Activated CD4-positive, alpha-beta T cell treated with anti-CD3 and anti-CD28 coated beads, Interleukin-2, Interleukin-6, amounts not matched to agents 100 ng/mL and 50 ng/mL, durations not matched to agents 16 hours and 8 hours (primary cell): ENCODE measurements at places on chromosomes 5 and 9.
A peak's percentile ranks its signal among the peaks of the same experiment; 100 is the strongest.

GRCh38 chr9:113313261-113313660 lies 10.1 kb upstream of the RNF183 start:
- no peak for DNase-seq

GRCh38 chr9:13568841-13569601 lies 289.5 kb upstream of the MPDZ start:
- no peak for DNase-seq

GRCh38 chr5:178438796-178439195 lies 151.4 kb downstream of the COL23A1 start:
- DNase-seq, result no peak

GRCh38 chr5:142475102-142475513 lies 150.3 kb upstream of the SPRY4 start:
- no peak for DNase-seq

DNA sequence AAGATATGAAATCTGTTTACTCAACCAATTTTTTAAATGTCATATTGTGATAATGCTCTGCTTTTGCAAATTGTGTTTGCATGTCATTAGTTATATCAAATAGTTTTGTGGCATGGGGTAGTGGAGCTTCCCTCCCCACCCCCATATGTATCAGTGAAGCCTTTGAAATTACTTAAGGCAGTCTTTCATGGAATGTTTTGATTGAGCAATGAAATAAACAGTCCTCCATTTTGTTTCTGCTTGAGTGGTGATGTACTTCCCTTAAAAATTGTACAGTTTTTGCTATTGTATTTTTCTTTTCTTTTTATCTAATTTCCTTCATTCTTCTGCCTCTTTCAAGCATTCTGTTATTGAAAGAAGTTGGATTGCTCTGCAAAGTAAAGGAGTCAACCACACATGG lies 3.5 kb downstream of the SOWAHA start:
- DNase-seq, result no peak

DNA sequence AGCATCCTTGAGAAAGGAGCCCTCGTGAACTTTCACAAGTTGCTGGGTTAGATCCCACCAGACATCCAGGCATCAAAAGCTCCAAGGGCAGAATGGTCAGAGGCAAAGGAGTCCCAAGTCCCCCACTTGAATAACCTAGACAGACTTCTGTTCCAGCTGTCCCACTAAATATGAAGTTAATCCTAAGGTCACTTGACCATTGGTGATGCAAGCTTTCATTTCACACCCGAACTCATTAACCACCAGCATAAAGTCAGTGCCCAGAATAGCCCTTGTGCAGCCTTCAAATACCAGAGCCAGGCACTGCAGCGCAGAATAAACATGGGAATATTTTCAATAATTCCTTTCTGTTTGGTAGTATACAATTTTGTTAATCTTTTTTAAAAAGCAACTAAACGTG lies 28.9 kb downstream of the OXCT1 start:
- DNase-seq, result no peak

DNA sequence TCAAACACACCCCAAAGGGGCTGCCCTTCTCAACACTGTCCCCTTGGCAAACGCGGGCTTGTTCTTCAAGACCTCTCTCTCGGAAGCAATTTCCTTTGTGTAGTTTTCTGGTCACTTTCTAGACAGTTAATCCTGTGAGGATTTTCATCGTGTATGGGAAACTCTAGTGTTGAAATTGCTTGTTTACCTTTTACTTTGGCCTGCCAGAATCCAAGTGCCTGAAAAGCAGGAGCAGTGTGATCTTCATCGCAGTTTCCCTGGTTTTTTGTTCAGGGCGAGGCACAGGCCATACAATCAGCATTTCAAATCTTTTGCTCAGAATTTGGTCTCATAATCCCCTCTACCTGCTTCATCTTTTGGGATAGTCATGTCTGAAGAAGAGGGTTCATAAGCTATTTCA lies 115.7 kb upstream of the C9orf72 start:
- no peak for DNase-seq

DNA sequence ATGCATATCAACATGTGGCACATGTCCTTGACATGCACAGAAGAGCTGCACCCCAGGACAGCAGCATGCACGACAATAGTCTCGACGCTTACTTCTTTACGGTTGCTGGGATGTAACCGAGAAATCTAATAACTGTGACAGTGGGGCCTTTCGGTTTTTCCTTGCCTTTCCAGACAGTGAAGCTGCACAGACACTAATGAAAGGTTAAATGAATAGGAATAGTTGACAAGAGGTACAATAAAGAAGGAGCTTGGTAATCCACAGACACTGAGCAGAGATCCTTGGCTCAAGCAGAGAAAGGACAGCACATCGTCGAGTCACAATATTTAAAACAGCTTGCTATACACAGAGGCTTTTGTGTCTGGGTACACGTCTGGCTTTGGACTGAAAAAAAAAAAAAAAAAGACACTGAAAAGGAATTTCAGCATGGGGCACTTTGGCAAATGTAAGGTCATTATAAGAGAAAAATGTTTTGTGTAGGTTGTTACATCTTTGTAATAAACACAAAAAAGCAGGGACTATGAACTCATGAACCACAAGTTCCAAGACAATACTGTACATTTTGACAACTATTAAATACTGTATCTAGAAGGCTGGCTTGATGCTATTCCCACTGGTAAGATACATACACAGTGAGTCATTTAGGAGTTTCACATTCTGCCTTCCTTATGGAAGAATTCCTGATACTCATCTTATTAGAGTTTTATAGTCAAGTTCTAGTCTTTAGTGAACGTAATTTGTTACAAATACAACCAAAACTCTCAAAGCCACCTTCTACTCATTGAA lies 5.6 kb downstream of the BNC2 start:
- DNase-seq, result no peak

DNA sequence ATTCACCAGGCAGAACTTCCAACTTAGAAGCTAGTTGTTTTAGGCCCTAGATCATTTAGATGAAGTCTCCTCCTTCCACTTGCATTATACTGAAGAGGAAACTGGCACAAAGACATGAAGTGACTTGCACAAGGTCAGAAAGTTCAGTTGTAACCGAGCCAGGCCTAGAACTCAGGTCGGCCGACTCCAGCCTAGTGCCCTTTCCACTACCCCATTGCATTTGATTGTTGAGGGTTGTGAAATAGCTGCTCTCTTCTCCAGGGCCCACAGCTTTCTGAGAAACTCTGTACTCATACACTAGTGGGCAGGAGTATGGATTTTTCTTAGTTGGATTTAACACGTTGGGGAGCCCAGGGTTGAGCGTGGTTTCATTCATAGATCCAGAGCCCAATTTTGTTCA lies 5.6 kb downstream of the ZNF462 start:
- DNase-seq, result no peak

- DNase-seq, result no peak
Measured at GRCh38 chr5:156515121-156515520, 188.2 kb downstream of the SGCD start.

DNA sequence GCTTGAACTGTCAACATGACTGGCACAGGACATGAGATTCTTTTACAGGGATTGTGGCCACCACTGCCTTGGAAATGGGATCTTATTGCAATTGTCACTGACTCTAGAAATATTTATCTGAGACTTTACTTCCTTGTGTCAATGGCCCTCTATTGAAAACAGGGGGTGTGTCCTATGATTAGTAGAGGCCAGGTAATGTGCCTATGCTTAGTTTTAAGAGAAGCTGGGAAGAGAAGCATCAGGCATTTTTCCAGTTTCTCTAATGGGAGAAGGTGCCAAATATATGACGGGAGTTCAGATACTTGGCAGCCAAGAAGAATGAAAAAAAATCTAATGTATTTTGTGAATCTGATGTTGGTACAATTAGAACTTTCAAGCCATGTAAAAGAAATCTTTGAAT lies 73.9 kb upstream of the VCAN start:
- DNase-seq, result no peak

DNA sequence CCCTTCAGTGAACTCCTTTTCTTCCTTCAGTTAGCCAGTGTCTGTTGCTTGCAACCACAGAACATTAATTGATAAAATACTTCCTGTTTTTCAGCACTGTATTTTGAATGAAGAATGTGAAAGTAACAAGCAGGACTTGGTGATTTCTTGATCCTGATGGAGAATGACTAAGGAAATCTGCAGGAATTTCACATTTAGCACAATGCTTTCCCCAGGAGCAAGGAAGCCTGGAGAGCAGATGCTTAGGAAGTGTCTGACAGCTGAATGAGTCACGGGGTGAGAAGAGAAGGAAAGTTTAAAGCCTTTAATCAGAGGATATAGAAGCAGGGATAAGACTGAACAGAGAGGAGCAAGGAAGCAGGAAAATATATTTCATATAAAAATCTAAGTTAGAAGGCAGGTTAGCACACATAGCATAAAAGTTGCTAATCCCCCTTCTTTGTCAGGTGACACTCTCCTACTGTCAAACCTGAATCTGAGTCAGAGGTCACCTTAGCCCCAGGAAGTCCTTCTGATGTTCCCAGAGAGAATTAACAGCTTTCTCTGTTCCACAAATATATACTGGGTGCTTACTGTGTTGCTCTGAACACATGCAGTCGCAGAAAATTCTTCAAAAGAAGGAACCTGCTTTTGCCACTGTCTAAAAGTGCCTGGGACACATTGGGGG lies 59.7 kb downstream of the GNA14 start:
- DNase-seq, result no peak

- DNase-seq, result peak; percentile 12
Measured at GRCh38 chr5:43161244-43161643, 30.8 kb upstream of the NIM1K start.

DNA sequence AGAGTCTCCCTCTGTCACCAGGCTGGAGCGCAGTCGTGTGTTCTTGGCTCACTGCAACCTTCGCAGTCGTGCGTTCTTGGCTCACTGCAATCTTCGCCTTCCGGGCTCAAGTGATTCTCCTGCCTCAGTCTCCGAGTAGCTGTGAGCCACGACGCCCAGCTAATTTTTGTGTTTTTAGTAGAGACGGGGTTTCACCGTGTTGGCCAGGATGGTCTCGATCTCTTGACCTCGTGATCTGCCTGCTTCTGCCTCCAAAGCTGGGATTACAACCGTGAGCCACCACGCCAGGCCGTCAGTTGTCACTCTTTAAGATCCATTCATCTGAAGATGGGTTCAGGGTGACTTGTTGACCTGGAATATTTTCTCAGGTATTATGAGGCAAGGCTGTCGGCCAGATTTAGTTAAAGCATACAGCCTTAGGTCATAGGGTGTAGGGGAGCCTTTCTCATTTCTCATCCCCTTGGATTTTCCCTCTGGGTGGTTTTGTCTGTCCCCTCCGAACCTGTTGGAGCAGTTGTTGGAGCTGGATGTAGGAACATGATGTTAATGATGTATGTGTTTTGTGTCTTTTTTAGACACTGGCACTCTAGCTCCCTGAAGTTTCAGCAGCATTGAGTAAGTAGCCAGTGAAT lies 1.6 kb downstream of the SLC22A5 start:
- DNase-seq, result no peak

DNA sequence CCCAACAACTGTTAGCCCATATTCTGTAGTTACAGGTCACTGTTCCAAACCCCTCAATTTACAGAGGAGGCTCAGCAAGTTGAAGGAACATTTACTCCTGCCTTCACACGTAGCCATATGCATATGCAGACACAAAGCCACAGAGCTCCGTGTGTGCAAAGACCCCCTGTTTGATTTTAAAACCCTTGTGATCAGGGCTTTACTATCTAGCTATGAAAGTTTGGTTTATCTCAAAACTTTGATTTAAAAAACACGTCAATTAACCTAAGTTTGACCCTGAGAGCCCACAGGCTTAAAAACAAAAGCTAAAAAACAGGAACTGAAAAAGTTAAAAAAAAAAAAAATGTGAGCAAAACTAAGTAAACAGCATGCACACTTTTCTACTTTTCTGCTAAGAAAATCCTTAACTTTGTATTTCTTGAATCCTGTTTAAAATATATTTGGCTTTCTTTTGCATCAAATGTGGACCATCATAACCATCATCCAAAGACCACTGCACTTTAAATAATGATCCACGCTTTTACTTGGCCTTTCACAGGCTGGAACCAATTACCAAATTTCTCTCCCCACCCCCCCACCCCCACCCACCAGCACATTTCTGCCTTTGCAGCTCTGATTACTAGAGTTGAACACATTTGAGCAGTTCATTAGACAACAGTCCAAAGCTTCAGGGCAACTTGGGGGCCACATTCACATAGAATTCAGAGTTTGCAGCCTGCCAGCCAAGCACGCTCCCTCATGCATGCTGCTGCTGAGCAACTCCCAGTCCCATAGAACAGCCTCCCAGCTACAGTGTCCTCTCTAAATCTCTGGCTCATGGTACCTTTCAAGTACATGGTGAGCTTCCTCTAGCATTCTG lies 128.8 kb upstream of the MAP3K1 start:
- no peak for DNase-seq

GRCh38 chr9:108953983-108954574 lies 19.9 kb downstream of the ABITRAM start:
- DNase-seq, result peak; percentile 11

DNA sequence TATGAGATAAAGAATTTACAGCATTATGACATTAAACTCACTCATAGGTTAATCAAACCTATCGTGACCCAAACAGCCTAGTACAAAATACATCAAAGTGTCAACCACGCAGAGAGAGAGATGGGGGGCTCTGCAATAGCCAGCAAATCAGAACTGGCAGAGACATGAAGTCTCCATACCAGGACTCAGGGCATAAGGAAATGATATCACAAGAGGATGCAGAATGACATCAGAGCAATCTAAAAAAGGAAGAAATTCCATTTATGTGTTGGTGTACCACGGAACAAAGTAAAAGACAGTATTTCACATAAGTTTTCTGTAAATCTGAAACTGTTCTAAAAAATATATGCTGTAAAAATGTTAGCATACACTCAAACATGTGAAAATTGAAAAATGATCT lies 24.6 kb downstream of the BICD2 start:
- no peak for DNase-seq

- no peak for DNase-seq
Measured at GRCh38 chr5:40916226-40916625, 6.9 kb downstream of the C7 start.

DNA sequence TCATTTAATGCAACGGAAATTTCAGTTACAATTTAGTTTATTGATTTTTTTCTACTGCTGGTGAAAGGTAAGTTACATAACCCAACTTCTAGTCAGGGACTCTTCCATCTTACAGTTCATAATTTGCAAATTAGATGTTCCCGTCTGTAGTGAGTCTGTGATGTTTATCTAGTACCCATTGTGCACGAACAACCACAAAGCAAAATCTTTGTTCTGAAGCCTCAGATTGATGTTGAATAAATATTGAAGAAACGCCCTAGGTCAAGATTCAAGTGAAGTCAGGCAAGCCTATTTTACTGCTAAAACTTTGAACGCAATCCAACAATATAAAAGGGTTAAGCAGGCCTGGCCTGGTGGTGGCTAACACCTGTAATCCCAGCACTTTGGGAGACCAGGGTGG lies 43.1 kb downstream of the BASP1 start:
- no peak for DNase-seq

DNA sequence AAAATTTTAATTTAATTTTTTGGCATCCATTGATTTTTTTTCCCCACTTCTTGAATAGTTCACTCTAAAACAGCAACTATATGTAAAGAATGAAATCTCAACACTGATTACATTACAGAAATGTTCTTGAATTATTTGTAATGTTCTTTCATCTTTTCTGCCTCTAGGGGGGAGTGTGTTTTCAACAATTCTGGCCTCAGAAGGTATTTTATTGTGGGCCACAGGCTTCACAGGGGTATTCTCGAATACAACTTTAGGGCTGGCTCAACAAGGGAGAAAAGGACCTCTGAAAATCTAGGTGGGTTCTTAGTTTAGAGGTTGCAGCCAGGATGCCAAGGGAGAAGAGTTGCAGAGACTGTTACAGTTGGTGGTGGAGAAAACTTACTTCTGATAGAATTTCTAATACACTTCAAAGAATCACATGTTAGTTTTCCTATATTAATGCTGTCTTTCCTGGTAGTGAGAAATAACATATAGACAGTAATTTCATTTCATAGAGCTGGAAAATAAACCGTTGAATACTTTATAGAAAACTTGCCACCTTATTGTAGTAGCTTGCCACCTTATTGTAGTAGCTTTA lies 3.6 kb upstream of the NPR3 start:
- DNase-seq, result no peak
